Globus pallidus (tissue), 1 donor: ENCODE measurements at places on chromosomes 3 and 15.

GRCh38 chr3:21392526-21392925, 358.5 kb downstream of the ZNF385D start:
- no peak for DNase-seq

GRCh38 chr3:168116279-168116678, 20.6 kb upstream of the GOLIM4 start:
- no peak for DNase-seq

- no peak for DNase-seq
Observed at GRCh38 chr3:63964681-63965485, 52.7 kb upstream of the SCAANT1 start.

- no peak for DNase-seq
Observed at GRCh38 chr15:81813215-81813614, 232.6 kb downstream of the MEX3B start.

- DNase-seq, result no peak
Observed at GRCh38 chr3:3881050-3881449, 81.8 kb downstream of the LRRN1 start.

DNA sequence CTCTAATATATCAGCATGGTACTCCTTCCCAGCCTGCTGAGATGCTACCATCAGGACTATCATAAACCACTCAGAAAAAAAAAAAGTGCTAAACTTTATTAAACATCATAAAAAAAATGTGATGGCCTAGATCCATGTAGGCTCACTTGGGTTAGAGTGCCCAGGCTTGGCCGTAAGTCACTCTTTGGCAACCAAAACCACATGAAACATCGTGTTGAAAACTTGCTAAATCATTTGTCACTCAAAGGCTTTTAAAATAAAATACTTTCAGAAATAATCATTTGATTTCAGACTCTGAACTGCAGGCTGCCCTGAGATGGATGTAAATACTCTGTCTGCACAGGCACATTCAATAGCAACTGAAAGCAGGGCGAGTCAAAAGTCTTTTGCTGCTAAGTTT, 78.4 kb upstream of the WNT5A start:
- DNase-seq, result no peak

DNA sequence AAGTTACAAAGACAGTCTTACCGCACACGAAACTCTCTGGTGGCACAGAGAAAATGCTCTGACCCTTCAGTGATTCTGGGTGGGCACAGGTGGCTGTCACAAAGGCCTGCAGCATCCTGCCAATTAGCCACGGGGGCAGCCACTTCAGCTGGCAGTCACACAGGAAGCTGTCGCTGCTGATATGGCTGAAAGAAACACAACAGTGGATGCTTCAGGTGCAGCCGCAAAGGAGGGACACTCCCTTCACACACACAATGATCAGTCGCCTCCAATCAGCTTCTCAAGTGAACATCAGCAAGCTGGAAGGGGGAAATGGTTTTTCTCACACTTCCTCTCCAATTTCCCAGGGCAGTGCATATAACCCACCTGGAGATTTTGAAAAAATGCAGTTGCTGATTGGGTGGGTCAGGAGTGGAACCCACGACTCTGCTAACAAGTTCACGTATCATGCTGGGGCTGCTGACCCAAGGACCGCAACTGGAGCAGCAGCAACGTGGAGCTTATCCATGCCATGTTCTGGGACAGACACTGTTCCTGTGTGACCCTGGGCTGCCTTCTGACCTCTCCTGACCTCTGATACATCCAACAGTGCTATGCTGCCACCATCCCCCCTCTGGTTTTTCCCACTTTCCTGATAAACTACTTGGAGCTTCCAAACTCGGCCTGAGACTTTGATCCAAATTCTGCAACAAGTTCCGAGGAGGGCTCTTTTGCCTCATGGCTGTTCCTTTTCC, 106.6 kb downstream of the LRIG1 start:
- DNase-seq, result no peak

- DNase-seq, result no peak
Observed at GRCh38 chr15:70014331-70014730, 83.4 kb downstream of the TLE3 start.

DNA sequence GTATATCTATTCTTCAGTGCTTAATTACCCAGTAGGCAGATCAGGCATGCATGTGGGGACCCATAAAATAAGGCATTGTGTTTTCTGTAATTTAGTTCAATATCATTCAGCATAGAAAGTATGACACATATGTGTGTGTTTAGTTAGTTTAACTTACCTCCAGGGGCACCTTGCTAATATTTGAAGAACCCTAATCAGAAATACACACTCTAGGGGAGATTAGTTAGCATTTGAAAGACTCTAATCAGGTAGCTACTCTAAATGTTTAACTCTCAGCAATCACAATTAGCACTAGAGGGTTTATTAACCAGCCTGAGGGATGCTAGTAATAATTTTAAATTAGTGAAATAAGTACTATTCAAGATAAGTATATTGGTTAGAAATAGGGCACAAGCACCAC, 104.5 kb downstream of the ECT2 start:
- DNase-seq, result no peak

DNA sequence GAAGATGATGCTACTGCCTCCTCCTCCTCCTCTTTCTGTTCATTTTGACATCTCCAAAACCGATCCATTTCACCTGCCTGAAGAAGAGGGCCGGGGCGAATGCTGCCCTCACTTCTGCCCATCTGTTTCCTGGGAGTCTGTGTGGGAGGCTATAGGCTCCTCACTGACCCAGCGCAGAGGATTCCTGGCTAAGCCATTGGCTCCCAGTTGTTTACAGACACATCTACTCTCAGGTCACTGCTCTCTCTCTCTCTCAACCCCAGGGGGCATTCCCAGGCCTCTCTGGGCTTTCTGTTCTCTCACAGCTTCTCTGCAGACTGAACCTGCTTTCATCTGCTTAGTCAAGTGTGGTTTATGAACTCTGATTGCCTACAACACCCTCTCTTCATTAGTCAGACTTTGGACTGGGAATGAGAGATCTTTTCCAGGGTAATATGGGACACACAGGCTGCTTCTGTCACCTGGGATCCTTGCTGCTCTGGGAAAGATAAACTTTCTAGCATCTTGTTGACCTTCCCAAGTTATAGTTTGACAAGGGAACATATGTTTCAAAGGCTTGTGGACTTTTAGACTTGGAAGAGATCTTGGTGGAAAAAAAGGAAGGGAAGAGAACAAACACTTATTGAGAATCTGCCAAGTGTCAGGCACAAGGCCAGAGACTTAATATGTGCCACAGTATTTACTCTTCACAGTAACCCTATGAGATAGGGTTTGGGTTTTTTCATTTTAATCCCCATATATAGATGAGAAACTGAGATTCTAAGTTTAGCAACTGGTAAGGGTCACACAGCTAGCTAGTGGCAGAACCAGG, 30.2 kb upstream of the USP3 start:
- DNase-seq, result no peak

DNA sequence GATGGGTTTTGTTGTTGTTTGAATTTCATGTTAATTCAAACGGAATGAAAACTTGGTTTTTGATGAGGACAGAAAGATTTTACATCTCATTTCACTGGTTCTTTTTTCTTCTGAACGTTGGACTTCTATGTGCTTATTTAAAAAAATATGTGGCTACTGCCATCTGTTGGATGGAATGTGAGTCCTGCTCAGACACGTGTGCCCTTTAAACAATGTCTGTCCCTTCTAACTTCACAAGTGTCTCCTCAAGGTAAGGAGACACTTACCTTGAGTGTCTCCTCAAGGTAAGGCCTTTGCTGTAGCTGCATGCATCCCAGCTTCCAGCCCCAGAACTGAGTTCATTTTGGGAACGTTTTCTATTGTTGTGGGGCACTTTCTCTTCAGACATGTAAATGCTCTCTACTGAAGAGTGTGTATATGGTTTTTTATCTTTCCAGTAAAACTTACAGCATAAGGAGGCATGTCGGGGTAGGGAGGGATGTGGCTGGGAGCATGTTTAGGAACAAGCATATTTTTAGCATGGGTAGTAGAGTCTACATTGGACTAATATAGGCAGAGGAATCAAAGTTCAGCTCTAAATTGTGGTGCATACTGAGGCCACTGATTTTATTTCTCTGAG, 63.1 kb upstream of the UBE3A start:
- peak; percentile 18 for DNase-seq

- DNase-seq, result no peak
Observed at GRCh38 chr3:99620976-99621375, 17.4 kb upstream of the COL8A1 start.

DNA sequence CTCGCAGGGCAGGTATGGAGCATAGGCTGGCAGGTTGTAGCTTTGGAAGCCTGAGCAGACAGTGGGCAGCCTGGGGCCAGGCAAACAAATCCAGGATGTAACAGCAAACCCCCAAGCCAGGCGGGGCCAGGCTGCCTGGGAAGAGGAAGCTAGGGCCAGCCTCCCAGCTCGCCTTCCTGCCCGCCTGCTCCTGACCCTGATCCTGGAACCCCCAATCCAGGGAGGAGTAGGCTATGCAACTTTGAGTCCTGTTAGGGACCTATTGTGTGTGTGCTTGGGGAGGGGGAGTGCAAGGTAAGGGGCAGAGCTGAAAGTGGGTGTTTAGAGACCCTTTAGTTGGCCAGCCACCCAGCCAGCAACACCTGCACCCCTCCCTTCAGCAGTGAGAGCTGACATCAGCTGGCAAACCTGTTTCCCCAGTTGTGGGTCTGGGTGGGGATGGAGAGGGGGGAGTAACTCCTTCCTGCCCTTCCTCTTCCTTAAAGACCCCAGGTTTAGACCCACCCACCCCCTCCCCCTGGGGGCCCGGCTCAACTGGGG, 2.5 kb downstream of the NBEAL2 start:
- DNase-seq, result no peak

DNA sequence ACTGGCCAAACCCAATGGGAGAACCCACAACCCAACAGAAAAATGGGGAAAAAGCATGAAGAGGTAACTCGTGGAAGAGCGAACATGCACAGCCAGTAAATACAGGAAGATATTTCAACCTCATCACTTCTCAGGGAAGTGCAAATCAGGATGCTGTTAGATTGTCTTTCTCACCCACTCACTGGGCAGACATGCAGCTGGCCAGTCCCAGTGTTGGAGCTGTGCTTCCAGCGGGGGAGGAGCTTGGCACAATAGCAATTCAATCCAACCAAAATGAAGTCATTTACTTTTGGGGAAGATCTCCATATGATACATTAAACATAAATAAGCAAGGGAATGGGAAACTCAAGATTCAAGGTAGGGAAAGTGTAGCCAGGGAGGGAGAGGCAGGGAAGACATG, 12.1 kb downstream of the WNT7A start:
- DNase-seq, result no peak

DNA sequence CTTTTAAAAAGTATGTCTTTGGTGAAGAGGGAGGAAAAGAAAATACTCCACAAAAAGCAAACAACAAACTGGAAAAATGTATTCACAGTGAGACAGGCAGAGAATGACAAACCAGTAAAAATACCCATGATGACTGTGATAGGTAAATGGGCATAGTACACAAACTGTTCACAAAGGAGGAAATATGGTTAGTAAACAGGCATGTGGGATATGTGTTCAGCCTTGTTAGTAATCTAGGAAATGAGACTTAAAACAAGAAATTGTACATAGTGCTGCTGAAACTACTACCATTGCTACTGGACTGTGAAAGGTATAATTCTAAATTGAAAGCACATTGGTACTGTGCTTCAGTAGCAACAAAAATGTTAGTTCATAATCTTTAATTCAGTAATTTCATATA, 50.1 kb downstream of the UBE2E2 start:
- DNase-seq, result no peak

DNA sequence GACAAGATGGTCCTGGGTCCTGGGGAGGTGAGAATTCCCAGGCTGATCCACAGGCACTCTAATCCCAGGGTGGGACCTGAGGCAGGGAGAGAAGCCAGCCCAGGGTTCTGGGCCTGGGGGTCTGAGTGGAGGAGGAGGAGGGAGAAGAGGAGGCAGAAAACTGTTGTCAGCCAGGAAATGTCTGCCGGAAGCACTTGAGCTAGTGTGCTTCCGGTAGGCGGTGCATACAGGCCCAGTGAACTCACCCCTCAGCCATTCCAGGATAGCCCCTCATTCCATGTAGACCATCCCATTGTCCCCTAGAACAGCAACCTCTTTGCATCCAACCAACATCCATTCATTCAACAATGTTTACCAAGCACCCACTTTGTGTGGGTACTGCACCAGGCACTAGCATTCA, 47.9 kb upstream of the LCTL start:
- no peak for DNase-seq

- DNase-seq, result no peak
Observed at GRCh38 chr3:128550471-128551126, 57.6 kb upstream of the GATA2 start.

- DNase-seq, result no peak
Observed at GRCh38 chr3:21551019-21551418, 200.0 kb downstream of the ZNF385D start.

DNA sequence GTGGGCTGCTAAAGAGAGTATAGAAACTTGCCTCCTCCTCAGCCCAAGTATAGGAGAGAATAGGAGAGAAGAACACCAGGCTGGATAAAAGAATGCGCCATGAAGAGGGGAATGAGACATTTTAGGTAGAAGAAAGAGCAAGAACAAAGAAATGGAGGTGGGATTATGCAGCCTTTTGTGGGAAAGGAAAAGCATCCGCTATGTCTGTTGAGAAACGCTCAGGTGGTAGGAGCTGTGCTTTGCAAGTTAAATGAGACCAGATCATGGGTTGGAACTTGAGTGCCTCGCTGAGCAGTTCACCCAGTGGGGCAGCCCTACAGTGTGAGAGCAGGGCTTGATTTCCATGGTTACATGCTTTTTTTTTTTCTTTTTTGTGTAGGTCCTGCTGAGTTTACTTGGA, 11.5 kb upstream of the RTP1 start:
- no peak for DNase-seq

GRCh38 chr15:72784456-72784876, 908 bp upstream of the ADPGK start:
- no peak for DNase-seq

DNA sequence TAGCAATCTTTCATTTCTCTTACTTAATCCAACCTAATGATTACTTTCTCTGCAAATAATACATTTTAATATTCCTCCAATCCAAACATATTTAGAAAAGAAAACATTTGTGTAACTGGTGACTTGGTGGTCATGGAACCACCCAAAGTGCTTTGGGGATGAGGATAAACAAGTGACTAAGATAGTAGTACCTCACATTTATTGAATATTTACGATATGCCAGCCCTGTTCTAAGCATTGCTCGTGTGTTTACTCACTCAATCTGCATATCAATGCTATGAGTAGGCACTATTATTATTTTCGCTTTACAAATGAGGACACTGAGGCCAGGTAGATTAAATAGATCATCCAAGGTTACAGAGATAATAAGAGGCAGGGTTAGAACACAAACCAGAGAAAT, 189.5 kb downstream of the SHOX2 start:
- DNase-seq, result no peak

DNA sequence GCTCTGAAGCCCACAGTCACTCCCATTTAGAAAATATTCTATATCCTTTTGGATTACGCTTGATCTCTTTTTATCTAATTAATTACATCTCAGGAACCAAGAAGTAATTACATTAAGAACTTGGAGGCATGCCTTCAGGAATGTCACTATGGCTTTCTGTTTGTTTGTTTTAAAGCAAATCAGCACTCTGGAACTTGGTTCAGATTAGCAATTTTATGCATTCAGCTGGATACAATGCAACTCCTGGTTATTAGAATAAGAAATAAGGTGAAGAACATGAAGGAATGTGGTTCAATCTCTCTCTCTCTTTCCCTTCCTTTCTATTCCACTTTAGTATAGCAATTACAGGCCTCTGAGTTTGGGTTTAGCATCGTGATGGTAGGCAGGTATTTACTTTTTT, 235.8 kb downstream of the FHIT start:
- DNase-seq, result no peak
